ENCODE measurements at places on chromosomes 13 and 19.
A peak's percentile ranks its signal among the peaks of the same experiment; 100 is the strongest.

GRCh38 chr13:79481685-79482052 is 714 bp downstream of the NDFIP2 start:
- DNase-seq: no peak

DNA sequence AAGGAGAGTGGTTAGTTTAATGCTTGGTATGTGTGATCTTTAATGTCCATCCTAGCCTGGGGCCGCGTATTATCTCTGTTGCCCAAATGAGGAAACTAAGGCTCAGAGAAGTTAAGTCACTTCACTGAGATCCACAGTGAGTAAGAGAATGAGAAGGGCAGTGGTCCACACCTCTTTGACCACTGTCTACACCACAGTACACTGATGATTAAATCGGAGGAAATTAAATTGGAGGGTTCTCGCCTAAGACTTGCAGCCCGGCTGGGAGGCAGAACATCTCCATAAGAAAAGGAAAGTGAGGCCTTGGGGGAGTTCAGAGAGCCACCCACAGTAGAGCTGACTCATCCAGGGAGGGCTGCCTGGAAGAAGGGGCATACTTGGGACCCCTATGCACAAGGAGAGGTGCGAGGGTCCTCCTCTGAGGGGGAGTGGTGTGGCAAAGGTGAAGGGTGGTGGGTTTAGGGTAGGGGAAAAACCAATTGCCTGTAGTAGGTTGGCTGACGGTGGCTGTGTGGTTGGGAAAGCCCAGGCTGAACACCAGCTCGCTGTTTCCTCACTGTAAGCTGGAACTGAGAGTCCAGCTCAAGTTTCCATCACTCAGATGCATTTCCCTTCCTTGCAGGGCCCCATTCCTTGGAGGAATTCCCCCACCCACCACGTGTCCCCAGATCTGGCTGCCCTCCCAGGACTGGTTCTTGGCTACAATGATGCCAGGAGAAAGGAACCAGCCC is 15.0 kb upstream of the DHRS12 start:
- peak; percentile 12 for DNase-seq

GRCh38 chr19:23983406-23983805 is 68.7 kb downstream of the ZNF726 start:
- DNase-seq: no peak

DNA sequence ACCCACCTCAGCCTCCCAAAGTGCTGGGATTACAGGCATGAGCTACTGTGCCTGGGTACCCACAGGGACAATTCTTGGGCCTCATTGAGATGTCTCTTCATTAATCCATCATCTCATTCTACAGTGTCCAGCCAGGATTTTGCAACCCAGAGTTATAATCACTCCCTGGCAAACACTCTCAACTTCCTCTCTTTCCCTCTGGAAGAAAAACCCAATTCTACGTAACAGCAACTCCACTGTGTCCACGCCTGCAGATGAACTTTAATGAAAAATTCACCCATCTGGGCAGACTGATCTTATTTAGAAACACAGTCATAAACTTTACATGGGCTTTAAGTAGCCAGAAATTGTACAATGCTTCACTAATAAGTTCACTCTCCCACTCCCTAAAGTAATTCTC is 90.1 kb upstream of the ABCC4 start:
- no peak for DNase-seq

- no peak for DNase-seq
These were observed 4.8 kb upstream of the ANGPTL8 start for GRCh38 chr19:11234486-11235075.

DNA sequence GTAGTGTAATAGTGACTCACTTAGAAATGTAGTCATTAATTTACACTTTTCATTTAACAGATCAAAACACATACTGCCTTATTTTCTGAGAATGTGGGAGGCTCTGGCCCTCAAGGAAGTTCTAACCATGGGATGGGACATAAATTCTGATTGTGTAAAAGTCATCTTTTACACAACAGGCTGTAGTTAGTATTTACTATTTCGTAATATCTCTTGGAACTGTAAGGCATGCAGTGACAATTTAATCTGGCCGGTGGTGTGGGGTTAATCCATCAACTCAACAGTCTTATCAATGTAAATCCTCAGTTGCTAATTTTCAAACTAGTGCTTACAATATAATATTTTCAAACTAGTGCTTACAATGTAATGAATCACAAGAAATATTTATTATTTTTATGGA is 1599.2 kb downstream of the EFNB2 start:
- peak; percentile 3 for DNase-seq

DNA sequence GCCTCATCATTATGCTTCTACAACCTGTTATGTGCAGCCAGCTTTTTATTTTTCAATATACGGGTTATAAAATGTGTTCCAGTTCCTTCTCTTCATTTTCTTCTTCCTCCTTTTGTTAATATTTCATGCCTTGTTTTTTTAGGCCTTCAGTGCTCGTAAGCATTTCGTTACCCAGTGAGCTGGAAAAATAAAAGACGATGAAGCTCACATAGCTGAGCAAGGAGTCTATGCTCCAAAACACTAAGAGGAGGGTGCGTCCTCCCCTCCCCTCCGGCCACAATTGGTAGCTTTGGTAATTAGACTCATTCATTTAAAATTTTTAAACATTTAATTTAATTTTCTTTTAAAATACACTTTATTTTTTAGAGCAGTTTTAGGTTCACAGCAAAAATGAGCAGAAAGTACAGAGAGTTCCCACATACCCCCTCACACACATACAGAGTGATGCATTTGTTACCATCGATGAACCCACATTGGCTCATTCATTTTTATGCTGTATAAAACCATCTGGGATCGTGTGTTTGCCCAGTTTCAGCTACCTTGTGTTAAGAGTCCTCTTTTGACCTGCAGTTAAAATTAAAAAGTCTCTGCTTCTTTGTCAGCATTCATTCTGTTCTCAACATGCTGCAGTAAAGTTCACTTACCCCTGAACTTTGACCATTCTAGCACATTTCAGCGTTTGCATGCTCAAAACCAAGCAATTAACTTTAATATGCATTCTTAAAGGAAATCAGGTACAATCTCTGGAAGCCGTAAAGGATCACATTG is 223.9 kb downstream of the LACC1 start:
- no peak for DNase-seq

GRCh38 chr19:3970808-3971598 is at the start of gene DAPK3:
DAPK3 (minus strand) TSS chr19:3971099; CDS start chr19:3969735, 1,364 bp downstream.
- DNase-seq: peak; percentile 98

DNA sequence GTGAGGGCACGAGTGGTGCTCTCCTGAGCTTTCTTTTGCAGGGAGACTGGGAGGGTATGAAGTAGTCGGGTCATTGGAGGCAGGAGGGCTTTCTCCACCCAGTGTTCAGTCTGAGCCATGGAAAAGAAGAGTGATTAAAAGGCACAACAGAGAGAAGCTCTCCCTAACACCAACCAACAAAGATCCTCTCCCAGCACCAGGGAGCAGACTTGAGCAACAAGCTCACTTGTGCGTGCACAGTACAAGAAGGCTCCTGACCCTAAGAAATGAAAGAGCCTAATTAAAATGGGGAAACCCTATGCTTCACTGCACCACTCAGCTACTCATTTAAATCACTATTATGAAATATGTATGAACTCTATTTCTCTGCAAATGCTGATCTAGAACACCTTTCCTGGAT is 276.3 kb upstream of the SOX21 start:
- peak; percentile 7 for DNase-seq

DNA sequence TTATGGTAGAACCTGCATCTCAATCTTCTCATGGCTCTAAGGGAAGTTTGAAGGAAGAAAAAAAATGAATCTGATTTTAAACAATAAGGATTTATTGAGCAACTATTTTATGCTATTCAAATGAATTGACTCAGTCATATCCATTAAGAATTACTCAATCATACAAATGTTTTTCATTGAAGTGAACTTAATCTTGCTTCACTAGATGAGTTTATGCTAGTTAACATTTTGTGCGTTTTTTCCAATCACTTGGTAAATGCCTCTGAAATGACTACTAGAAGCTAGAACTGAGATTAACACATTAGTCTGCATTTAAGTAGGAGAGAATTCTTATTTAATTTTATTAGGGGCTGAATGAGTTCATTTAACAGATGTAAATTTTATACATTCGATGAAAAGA is 25.2 kb downstream of the RXFP2 start:
- DNase-seq: no peak

Measured in mesenchymal stem cell (in vitro differentiated cells and primary cell).